Fibroblast of skin of scalp (primary cell): ENCODE measurements at places on chromosomes 7 and 10.

DNA sequence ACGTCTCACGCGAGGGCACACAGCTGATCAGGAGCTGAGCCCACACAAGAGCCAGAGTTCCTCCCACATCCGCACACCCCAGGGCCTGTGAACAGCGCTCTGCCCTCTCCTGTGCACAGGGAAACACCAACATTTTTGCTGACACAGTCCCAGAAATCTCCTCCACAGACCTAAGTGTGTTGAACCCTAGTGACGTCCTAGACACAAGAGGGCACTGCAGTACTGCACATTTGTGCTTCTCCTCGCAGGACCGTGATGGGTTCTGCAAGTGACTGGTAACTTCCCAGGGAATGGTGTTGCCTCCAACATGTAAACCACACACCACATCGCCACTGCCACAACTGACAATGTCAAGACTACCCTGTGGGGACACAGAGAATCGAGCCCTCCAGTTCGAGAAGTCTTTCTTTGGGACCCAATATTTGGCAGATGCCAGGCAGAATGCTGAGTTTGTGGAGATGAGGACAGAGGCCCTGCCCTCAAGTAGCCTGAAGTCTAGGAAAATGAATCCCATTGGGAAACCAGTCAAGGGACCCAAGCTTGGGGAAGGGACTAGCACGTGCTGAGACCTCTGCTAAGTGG is 170.3 kb downstream of the PAXIP1 start:
- DNase-seq, result no peak

- DNase-seq, result peak; percentile 8
These were observed 661.2 kb downstream of the AUTS2 start for GRCh38 chr7:70259502-70259901.

GRCh38 chr7:29478226-29478625 is 85.4 kb upstream of the PRR15 start:
- no peak for DNase-seq

- no peak for DNase-seq
These were observed 28.7 kb upstream of the USP6NL start for GRCh38 chr10:11639849-11640764.

GRCh38 chr7:49860293-49860692 is 86.9 kb downstream of the VWC2 start:
- no peak for DNase-seq

DNA sequence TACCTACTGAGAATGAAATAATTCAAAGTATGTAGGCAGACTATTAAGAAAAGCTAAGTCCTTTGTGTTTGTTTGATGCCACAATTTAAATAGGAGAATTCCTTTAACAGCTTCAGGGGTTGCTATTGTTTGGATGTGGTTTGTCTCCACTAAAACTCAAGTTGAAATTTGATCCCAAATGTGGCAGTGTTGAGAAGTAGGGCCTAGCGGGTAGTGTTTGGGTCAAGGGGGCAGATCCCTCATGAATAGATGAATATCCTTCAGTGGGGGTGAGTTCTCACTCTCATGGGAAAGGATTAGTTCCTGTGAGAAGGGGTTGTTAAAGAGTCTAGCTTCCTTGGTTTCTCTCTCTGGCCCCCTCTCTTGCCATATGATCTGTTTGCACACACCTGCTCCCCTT is 97.0 kb downstream of the HGF start:
- DNase-seq, result no peak

GRCh38 chr10:32155075-32155516 is 98.9 kb upstream of the KIF5B start:
- DNase-seq, result peak; percentile 39

DNA sequence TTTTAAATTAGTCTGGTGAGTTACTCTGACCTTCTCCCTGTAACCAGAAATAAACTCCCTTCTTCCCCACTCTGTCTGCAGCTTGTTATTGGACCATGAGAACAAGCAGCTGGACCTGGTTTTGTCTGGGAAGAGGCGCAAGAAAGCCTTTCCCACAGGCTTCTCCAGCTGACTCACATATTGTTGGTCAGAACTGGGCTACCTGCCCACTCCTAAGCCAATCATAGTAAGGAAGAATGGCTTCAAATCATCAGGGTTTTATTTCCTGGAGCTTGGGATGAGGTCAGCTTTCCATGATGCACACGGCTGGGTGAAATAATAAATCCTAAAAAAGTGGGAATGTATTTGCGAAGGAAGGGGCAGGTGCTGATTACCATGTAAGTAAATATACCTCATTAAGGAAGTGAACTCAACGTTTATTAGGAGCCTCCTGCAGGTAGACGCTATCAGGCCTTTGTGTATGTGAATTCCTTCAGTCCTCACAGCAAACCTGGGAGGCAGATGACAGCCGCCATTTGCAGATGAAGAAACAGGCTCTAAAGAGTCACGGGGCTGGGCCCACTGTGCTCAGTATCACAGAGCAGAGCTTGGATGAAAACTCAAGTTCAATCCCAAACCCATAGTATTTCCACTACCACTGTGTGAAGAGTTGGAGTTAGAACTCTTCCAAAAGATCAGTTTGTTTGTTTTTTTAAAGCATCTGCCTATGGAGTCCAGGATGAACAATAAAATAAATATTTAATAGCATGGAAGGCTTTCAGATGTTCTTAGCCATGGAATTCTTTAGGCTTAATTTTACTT is 32.8 kb downstream of the IL15RA start:
- DNase-seq, result peak; percentile 99

DNA sequence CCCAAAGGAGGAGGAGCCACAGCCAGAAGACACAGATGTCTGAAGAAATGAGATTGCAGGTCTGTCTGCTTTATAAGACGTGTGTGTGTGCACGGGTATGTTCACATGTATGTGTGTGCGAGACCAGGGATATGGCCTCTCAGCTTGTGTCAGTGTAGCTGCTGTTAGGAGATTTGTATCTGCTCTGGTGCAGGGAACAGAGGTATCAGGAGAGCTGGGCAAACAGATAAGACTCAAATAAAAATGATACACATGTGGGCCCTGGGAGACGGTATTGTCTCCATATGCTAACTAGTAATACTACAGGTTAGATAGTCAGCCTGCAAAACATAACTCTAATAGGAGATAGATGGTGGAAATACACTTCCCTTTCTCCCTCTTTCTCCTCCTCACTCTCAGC is 161.0 kb downstream of the PLXNA4 start:
- no peak for DNase-seq

DNA sequence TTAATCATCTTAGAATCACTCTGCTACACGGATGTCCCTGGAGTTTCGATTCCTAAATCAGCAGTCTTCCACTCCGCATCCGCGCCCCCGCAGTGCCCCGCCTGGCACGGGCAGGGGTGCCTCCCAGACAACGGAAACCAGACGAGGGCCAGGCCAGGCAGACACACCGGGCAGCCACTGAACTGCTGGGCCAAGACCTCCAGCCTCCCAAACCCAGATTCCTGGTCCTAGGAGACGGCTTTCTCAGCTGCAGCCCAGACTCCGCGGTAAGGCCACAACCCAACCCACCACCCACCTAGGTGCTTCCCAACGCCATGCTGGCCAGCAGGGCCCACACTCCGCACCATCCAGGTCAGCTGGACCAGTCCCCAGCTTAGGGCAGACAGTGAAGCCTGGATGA is 33.2 kb downstream of the MAD1L1 start:
- DNase-seq, result no peak

DNA sequence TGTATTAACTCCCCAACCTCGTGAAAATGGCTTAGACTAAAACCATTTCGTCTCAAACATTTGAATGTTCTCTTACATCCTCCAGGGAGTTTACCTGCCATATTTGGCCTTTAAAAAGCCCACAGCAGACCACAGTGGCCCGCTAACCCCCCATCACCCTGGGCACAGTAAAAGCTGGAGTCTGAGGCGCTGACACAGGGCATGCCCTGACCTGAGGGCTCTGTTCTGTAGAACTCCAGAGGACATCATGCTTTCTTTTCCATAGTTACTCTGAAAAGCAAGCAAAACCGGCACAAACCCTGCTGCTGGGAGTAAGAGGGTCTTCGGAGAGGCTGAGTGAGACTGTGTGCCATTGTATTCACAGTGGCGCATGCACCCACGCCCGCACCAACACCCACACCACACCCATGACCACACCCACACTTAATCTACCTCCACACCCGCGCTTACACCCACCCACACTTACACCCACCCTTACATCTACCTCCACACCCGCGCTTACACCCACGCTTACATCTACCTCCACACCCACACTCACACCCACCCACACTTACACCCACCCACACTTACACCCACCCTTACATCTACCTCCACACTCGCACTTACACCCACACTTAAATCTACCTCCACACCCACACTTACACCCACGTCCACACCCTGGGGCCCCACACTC is 32.1 kb downstream of the LRRC27 start:
- no peak for DNase-seq

DNA sequence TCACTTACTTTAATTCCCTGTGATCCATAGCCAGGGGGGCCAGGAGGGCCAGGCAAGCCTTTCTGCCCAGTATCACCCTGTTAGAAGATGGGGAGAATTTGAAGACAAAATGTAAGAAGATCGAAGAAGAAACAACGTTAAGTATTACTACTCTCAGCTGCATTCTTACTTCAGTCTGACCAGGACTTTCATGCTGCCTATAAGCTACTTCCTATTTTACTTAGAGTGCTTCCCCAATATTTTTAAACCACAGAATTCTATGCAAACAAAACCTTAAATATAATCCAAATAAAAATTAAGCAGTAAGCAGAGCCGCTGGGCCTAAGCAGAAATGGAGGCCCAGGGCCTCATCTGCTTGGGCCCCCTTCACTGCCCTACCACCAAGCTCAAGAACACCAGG is 117.8 kb downstream of the COL28A1 start:
- no peak for DNase-seq

- DNase-seq, result peak; percentile 40
These were observed 22.7 kb downstream of the SLC35G1 start for GRCh38 chr10:93916257-93917063.

DNA sequence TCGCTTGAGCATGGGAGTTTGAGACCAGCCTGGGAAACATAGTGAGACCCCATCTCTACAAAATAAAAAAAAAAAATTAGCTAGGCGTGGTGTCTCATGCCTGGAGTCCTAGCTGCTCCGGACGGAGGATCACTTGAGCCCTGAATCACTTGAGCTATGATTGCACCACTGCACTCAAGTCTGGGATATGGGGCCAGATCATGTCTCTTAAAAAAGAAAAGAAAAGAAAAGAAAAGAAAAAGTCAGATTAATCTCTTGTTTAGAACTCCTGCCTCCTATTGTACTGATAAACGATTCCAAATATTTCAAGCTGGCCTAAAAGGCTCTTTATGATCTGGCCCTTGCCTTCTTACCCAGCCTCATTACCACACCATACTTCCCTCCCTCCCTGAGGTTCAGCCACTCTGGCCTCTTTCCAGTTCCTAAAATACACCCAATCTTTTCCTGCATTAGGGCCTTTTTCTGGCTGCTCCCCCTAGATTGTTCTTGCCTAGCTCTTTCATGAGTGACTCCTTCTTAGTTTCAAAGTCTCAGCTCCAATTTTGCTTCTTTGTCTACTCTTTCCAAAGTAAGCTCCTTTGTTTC is 41.7 kb downstream of the VCL start:
- DNase-seq, result peak; percentile 40

GRCh38 chr10:61888744-61889143 is 12.8 kb upstream of the ARID5B start:
- DNase-seq, result peak; percentile 47

GRCh38 chr10:71625445-71626175 is 94.0 kb downstream of the C10orf105 start:
- DNase-seq, result no peak

DNA sequence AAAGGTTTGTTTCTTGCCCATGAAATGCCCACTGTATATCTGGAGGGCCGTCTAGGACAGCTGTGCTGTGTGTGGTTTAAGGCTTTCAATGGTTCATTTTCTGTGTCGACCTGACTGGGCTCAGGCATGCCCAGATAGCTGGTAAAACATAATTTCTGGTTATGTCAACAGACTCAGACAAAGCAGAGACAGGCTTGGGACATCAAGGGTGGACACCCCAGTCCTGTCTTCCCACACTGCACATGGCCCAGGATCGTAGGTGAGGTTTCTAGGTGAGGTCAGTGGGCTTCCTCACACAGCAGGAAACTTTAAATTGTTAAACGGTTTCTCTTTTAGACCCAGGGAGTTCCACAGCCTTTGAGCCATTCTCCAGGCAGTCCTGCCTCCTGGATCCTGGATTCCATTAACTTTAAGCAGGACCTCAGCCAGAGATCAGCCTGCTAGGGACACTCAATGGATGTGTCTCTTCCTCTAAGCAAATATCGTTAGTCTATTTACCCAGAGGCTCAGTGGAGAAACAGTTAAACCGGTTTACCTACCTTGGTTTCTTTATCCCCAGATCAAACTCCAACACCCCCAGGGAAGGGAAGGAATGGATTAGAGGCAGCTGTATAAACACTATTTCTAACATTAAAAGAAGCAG is 66.4 kb downstream of the ST8SIA6 start:
- peak; percentile 8 for DNase-seq

DNA sequence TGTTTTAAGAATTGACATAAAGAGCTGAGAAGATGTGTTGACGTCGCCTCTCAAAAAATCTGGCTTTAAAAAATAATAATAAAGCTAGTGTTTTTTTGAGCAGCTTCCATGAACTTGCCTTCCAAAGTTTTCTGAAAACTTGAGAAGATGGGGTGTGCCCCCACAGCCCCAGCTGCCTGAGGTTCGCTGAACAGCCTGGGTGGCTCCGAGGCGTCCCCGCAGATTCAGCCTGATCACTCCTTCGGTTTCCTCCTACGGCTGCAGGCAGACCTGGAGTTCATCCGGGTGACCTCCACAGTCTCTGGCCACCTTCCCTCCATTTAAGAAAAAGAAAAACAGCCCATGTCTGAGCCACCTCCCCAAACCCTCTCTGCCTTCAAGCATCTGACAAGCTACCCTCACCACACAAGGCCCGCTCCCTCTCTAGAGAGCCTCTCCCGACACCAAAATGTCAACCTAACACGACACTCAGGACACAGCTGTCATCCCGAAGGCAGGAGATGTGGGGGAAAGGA is 177.8 kb downstream of the PTPRN2 start:
- no peak for DNase-seq

DNA sequence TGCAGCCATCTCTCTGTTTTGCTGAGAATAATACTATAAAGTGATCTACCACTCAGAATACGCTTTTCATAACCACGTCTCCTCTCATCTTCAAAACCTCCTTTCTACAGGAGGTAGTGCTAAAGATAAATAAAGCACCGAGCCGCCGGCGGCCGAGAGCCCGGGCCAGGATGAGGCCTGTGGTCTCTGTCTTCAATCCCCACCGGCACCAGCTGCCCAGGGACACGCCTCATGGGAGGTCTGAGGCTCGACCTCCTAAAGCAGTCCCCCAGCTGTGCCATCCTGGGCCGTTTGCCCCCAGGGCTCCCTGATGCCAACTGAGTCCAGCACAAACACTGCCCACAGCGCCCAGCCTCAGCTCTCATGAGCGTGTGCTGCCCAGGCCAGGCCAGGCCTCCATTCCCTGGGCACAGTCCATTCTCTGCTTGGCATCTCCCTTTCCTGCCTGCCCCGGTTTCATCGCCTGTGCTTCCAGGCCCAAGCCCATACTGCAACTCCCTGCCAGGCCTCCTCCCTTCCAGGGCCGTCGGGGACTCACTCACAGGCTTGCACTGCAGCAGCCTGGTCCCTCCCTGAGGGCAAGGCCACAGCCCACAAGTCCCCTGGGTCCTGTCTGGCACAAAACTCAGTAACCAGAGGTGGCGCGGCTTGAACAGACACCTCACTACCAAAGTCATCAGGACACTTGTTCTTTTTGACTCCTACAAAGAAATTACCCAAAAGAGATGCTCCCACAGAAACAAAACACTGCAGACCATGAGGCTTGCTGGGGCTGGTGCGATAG is 2.5 kb downstream of the INTS1 start:
- no peak for DNase-seq
